ENCODE measurements at places on chromosomes 5 and 9.

DNA sequence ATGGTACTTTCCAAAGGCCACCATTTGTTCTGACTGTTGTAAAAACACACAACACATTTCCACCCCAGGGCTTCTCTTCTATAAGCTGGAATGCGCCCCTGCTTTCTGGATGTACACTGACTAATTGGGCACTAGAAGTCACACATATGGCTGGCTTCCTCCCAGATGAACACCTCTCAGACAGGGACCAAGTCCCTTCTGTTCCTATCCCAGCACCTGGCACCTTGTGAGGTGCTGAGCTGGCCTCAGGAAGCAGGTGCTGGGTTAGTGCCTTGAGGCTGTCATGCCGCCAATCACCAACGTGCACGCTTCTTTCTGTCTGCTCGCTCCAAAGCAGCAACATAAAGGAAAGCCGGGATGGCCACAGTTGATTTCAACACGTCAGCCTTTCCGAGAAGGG is 93.2 kb downstream of the FSTL4 start:
- DNase-seq: no peak

DNA sequence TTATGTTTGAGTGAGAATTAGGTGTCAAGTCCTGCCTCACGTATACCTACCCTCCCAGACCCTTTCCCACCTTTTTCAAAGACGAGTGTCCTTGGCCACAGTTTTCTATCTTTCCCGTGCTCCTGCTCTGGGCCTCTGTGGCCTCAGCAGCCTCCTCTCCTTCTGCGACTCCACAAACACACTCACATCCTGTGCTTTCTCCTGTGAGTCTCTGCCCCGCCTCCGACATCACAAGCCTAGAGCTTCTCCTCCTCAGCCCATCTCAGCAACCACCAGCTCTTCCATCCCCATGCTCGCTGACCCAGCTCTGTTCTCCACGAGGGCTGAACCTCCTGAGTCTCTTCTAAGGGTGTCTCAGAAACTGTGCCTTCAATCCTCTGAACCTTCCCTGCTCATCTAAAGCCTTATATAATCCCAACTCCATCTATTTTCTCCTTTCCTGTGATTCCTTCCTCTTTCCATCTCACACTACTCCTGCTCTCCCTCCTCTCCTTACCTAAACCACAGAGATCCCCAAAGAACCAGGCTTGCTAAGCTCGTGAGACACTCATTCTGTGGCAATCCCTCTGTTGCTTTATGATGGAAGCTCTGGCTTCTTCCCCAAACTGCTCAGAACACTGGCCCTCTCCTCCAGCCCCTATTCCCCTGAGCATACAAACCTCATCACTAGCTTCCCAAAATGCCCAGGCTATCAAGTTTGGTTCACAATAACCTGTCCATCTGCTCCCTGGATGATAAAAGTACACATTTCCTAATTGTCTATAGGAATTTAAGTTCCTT is 55.2 kb downstream of the RASEF start:
- DNase-seq: no peak

- peak; percentile 41 for DNase-seq
Observed at GRCh38 chr9:97038611-97039513, at the start of gene CTSV. Gene CTSV (minus strand): TSS chr9:97039142. CDS start chr9:97038043, 1,099 bp downstream.

- no peak for DNase-seq
Observed at GRCh38 chr9:111474385-111474784, 9.8 kb downstream of the ECPAS start.

DNA sequence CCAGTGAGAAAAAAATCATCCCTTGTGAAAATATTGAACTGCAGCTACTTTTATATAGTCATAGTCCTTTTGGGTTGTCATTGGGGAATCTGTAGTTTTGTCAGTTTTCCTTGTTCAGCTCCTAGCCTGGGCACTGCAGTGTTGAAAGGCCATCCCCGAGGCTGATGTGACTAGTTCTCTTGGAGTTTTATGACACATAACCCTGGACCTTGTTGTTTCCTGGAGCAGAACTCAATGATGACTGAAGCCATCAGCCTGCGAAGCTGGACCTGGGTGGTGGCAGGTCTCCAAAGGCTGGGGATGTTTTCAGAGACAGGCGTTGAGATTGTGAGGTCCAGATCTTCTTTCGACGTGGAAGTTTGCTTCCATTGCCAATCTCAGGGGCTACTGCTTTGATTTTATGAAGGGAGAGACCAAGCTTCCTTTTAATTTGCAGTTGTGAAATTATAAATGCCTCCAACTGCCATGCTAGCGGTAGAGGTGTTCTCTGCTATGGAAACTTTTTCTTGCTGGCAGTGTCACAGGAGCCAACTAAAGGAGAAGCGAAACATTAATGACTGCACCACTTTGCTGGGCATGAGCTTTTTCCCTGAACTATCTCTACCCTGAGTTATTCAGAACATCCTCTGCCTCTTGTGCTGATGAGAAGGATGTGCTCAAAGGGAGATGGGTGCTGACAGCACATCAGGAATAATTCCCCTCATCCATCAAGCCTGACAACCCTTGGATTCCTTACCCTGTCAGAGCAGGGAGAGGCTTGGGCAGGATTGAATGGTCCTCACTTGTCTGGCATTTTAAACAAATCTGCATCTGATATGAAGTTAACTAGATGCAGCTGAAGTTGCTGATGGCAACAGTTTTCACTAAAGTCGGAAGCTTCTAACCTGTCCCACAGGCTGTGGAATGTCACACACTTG is 209.6 kb downstream of the MAST4 start:
- DNase-seq: no peak

- DNase-seq: no peak
Observed at GRCh38 chr9:33024126-33024965, 727 bp upstream of the DNAJA1 start.

DNA sequence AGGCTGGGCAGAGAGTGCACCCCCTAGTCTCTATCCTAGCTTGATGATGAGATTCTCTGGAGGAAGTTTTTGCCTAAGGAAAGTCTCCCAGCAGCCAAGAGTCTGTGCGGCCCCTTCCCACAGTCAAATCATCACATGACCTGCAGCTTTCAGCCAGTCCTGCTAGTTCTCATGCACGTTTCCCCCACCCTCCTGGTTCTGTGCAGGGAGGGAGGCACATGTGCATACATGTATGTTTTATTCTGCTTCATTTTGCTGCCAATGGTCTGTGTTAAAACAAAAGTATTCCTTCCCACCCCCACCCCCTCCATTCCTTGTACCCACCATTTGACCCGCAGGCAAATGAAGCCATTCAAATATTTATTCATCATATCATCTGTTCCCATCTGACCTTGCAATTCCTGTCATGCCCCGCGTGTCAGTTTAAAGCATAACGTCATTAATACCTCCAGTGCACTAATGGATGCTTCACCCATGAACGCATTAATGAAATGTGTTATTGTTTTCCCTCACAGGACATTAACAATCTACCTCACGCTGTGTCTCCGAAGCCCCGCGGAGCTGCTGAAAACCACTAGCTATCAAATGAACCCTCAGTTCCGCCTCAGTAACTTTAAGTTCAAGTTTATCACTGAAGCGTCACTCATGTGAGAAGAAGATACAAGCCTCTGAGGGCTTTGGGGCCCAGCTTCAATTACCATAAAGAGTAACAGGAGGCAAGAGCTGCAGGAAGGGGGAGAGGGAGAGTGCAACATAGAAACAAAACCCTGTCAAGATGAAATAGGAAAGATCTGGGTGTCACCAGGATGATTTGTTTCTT is 139.6 kb downstream of the RASEF start:
- no peak for DNase-seq

DNA sequence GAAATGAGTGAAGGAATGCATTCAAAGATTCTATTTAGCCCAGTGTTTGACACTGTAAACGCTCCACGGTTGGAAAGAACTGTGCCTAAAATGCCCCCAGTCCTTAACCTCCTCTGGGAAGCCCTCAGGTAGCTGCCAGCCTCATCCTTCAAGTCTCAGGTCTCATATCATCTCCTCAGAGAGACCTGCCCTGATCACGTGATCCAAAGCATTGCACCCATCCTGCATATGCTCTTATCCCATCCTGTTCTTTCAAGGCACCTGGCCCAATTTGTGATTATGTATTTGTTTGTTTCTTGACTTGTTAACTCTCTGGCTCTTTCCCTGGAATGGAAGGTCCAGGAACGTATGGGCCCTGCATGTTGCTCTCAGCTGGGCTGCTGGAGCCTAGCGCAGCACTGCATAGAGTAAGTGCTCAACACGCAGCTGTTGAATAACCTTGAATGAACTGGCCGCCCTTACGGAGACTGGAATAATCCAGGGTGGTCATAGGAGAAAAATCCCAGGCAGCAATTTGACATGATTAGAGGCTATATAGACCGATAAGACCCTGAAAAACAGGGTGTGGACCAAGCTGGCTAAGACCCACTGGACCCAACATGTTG is 8.7 kb downstream of the C1QTNF2 start:
- no peak for DNase-seq

GRCh38 chr5:11013793-11014192 is 252.8 kb upstream of the DAP start:
- DNase-seq: no peak

DNA sequence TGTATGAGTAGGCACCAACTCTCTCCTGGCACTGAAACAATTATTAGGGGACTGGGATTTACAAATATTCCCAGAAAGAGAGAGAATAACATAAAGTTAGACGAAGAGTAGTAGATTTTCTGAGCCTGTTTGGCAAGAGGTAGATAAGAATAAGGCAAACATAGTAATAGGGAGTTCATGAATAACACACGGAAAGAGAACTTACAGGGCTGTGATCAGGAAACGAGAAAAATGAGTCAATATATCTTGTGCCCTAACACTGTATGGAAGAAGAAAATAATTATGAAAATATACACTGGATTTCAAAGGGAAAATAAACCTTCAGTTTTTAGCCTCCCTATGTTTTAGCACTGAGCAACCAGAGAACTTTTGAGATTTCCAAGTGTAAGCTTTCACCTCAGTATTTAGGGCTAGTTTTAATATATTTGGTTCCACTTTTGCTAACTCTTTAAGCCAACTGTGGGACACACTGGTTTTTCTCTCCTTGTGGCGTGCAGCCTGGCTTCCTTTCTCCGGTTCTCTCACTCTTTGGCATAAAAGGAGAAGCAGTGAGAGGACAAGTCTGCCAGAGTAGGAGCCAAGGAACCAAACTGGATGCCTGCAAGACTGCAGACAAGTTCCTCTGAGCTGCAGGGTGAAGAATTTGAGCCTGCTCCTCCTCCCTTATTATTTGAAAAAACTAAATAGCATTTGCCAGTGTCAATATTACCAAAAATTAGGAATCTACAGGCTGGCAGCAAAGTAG is 6.6 kb upstream of the KCNN2 start:
- no peak for DNase-seq

GRCh38 chr5:142785206-142785605 is 15.0 kb downstream of the ARHGAP26 start:
- DNase-seq: no peak

- no peak for DNase-seq
Observed at GRCh38 chr9:122127396-122127798, 32.2 kb downstream of the NDUFA8 start.

DNA sequence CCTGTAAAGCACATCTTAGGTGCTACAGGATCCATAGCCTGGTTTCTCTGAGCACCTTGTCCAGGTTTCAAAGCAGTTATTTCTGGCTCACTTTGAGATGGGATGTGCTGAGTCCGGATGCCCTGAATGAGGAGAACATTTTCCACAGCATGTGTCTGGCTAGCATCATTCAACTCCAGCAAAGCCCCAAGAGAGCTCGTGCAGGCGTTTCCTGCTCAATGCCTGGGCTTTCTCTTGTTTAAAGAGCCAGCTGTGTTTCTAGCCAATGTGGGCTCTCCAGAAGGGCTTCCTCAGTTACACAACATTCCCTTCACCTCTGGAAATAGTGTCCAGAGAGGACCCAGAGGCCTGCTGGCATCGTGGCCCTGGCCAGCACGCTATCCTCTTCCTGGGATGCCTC is 411.7 kb downstream of the DMAC1 start:
- no peak for DNase-seq

DNA sequence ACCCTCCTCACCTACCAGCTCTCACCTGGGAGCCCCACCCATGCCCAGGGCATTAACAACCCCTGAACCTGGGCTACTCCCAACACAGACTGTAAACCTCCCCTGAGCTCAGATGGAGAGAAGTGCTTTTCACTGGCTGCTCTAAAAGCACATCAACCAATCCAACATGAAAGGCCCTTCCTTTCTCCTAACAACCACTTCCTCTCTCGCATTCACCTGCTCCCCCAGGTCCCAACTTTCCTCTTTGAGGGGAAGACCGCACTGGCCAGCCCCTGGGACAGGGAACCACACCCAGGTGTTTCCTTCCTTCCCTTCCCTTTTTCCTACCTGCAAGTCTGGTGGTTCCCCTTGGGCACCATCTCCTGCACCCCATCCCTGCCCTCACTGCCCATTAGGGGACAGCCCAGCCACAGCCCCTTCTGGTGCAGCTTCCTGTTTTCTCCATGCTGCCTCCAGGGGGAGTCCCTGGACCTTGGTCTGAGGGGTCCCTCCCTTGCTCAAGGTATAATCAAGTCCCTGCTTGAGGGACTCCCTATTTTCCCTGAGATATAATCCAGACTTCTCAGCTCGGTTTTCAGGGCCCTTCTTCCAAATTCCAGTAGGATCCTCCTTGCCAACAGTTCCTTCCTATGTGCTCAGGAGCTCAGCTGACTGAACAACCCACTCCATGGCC is 30.5 kb upstream of the DAB2IP start:
- DNase-seq: no peak

DNA sequence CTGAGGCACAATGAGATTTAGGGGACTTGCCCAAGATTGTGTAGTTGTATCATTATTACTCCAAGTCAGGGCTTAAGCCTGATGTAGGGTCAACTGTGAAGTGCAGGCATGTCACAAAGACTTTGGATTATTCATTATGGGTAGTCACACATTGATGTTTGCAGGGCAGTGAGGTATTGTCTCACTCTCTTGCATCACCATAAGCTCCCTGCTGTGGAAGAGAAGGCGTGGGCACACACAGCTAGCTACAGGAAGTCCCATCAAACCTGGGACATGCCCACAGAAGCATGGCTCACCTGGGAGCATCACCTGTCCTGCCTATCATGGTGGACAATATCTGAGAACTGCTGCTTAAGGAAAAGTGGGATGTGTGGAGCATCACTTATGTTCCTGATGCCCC is 42.1 kb downstream of the TMOD1 start:
- no peak for DNase-seq

GRCh38 chr5:161258438-161258837 is 288.1 kb downstream of the GABRB2 start:
- no peak for DNase-seq

DNA sequence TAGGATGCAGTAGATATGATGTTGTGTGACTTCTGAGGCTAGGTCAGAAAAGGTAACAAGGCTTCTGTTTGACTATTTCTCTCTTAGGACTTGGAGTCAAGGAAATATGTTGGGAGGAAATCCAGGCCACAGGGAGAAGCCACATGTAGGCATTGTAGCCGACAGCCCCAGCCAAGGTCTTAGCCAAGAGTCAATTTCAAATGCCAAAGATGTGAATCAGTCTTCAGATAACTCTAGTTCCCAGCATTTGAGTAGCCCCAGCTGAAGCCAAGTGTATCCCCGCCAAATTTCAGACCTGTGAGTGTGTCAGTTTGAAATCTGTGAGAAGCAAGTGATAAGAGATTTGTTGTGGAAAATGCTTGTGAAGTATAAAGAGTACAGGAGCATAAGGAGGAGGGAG is 38.1 kb upstream of the ISL1 start:
- DNase-seq: no peak

DNA sequence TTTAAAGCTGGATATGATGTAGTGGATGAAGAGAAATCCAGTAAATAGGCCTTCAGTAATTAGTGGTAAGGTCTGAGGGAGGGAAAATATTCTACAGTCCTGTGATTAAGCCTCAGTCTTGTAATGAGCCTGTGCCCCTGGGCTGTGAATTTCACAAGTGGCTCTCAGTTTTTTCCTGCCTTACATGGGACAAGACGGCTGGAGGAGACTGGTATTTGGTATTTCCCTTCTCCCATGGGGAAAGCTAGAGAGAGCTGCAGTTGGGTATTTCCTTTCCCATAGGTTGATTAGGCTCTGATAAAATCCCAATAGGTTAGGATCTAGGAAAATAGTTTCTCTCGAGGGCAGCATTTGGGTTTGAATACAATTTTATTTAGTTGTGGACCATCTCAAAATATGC is 62.2 kb upstream of the GNA14 start:
- DNase-seq: no peak
